ENCODE measurements at places on chromosomes 11 and 22.

DNA sequence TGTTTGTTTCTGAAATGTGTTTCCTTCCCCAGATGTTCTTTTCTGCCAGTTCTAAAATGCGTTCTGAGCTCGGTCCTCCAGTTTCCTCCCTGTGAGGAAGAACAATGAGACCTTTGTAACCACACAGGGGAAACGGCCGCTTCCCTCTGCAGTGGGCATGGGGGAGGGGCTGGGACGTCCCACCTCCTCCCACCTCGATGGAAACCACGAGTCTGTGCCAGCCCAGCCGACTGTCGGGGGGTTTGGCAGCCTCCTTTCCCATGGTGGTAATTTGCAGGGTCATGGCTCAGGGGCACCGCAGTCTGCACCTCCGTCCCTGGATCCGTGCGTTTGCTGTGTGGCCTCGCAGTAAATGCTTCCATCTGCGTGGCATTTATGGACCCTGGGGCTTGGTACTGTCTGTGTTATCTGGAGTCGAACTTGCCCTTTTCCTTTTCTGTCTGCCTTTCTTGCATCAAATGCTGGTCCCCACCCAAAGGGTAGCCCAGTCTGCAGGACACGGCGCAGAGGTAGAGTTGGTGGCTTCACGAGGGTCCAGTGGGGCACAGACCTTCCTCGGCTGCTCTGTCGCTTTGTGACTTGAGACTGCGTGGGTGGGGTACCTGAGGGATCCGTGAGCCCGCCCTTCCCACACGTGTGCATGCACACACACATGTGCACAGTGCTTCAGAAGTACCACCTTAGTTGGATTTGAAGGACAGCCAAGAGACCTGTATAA is 16.1 kb downstream of the LRP5 start:
- peak; percentile 23 for DNase-seq

GRCh38 chr11:44537679-44538078 is 27.8 kb upstream of the CD82 start:
- no peak for DNase-seq

DNA sequence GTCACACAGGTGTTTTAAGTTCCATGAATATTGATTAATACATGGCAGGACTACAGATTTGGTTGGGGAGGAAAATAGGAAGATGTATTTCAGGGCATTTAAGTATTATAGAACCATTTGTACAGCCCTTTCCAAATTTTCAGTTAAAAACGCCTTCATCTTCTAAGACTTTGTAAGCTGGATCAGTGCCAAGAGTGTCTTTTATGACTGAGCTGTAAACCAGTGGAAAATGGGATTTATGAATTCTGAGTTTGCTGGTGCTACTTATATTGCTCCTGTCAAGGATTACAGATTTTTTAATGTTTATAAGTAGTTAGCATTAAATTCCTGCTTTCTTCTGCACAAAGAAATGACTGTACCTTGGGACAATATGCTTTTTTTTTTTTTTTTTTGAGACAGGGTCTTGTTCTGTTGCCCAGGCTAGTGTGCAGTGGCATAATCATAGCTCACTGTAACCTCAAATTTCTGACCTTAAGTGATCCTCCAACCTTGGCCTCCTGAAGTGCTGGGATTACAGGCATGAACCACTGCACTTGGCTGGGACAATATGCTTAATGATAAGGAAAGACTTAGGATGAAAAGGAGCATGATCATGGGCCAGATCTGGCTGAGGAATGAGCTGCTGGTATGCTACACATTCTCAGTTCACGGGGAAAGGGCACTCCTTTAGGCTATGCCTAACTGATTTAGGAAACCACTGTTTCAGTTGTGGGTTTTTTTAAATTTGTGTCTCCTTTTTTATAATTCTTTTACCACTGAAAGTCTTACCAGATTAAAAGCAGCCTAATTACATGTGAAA is 113.6 kb upstream of the MTNR1B start:
- no peak for DNase-seq

DNA sequence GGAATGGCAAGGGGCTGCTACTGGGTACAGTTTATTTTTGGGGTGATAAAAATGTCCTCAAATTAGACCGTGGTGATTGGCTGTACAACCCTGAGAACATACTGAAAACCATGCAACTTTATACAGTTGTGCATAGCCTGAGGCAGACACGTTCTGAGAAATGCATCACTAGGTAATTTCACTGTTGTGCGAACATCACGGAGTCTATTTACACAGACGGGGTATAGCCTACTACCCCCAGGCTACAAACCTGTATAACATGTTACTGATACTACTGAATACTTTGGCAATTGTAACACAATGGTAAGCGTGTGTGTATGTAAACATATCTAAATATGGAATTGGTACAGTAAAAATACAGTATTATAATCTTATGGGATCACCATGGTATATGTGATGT is 23.6 kb downstream of the NARS2 start:
- no peak for DNase-seq

DNA sequence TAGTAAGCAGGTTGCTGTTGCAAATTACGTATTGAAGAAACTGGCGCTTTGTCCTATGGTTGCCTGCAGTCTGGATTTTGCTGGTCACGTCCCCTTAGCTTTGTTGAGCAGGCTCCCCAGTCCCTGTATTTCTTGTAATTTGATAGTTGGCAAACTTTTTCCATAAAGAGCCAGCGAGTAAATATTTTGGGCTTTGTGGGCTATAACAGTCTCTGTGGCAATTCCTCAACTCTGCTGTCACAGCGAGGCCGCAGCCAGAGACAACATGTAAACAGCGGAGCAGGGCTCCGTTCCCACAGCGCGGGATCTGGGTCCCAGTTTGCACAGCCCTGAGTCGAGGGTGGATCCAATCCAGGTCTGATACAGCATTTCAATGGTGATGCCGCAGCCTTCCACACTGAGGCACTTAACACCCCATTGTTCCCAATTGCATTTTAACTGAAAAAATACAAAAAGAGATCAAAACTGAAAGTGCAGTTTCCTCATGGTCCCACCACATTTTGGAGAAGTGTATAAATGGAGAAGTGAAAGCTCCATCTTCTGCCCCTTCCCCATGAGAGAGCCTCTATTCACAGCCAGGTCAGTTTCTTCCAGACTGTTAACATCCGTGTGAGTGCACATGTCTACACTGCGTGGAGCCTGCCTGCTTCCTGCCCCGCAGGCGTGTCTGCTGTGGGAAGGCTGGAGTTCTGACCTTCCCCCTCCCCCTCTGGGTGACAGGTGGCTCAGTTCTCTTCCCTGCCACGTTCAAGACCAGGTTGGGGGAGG is 89.1 kb downstream of the RPS6KA4 start:
- peak; percentile 4 for DNase-seq

- no peak for DNase-seq
Measured at GRCh38 chr22:49405590-49405989, 422.1 kb downstream of the BRD1 start.

DNA sequence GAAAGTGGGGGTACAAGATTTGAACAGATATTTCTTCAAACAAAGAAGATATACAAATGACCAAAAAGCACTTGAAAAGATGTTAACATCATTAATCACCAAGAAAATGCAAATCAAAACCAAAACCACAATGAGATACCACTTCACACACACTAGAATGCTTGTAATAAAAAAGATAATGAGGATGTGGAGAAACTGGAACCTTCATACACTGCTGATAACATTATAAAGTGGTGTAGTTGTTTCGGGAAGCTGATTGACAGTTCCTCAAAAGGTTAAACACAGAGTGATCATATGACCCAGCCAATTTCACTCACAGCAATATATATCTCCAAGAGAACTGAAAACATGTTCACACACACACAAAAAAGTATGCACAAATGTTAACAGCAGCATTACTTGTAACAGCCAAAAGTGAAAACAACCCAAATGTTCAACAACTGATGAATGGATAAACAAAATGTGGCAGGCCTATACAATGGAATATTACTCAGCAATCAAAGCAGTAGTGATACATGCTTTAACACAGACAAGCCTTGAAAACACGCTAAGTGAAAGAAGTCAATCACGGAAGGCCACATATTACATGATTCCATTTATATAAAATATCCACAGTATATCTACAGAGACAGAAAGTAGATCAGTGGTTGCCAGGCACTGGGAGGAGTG is 15.1 kb downstream of the PITPNB start:
- DNase-seq, result no peak

DNA sequence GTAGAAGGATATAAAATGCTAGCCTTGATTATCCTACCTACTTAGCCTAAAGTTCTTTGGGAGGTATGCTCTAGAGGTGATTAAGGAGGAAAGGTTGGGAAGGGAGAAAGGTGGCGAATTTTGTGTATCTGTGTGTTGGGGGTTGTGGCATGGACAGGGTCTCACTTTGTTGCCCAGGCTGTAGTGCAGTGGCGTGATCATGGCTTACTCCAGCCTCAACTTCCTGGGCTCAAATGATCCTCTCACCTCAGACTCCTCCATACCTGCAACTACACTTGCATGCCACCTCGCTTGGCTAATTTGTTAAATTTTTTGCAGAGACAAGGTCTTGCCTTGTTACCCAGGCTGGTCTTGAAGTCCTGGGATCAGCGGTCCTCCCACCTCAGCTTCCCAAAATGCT is 1094.8 kb downstream of the DLG2 start:
- DNase-seq, result no peak

GRCh38 chr11:107457205-107457557 is 444 bp downstream of the CWF19L2 start:
- DNase-seq, result no peak

GRCh38 chr22:46829117-46829891 is 66.9 kb downstream of the TBC1D22A start:
- no peak for DNase-seq

DNA sequence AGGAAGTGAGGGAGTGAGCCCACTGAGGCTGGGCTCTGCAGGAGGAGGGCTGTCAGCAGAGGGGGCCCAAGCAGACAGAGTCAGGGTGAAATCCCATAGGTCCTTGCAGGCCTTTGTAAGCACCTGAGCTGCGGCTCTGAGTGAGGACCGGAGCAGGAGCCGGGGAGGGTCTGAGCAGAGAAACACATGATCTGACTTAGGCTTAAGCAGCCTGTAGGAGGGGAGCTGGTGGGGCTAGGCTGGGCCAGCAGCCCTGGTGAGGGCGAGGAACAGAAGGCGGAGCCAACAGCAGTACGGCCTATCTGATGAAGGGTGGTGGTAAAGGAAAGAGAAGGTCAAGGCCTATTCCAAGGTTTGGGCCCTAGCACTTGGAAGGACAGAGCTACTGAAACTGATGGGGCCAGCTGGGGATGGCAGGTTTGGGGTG is 26.9 kb upstream of the CBX7 start:
- DNase-seq, result no peak

- DNase-seq, result no peak
Measured at GRCh38 chr11:13686776-13687175, 18.3 kb downstream of the FAR1 start.

- DNase-seq, result no peak
Measured at GRCh38 chr11:1128311-1129142, 29.2 kb upstream of the MUC5AC start.

DNA sequence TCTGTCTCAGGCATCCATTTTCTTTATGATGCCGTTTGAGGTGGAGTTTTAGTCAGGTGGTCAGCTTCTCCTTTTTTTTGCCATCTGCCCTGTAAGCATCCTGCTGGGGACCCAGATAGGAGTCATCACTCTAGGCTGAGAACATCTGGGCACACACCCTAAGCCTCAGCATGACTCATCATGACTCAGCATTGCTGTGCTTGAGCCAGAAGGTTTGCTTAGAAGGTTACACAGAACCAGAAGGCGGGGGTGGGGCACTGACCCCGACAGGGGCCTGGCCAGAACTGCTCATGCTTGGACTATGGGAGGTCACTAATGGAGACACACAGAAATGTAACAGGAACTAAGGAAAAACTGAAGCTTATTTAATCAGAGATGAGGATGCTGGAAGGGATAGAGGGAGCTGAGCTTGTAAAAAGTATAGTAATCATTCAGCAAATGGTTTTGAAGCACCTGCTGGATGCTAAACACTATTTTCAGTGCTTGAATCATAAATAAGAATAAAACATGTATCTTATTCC is 10.9 kb upstream of the HBE1 start:
- peak; percentile 21 for DNase-seq

- peak; percentile 7 for DNase-seq
Measured at GRCh38 chr11:94774345-94774744, 6.2 kb downstream of the AMOTL1 start.

- DNase-seq, result no peak
Measured at GRCh38 chr11:83056204-83056603, 15.5 kb downstream of the RAB30 start.

GRCh38 chr11:131253656-131254151 is 116.7 kb upstream of the NTM start:
- DNase-seq, result no peak

DNA sequence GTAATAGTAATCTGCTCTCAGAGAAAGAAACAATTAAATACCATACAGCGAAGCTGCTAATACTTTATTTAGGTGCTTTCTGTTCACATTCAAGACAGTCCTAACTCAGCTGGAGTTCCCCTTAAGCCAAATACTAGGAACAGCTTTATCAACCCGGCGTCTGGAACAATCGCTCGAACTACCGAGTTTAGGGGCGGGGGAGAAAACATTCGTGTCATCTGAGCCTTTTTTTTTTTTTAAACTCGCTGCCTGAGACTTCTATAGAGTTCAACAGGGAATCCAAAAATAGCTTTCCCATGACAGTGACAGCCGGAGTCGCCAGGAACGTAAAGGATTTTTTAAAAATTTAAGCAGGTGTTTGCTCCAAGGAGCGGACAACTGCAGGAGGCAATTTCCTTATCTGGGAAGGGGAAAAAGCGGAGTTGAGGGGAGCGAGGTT is 852 bp downstream of the TRAF6 start:
- peak; percentile 35 for DNase-seq

DNA sequence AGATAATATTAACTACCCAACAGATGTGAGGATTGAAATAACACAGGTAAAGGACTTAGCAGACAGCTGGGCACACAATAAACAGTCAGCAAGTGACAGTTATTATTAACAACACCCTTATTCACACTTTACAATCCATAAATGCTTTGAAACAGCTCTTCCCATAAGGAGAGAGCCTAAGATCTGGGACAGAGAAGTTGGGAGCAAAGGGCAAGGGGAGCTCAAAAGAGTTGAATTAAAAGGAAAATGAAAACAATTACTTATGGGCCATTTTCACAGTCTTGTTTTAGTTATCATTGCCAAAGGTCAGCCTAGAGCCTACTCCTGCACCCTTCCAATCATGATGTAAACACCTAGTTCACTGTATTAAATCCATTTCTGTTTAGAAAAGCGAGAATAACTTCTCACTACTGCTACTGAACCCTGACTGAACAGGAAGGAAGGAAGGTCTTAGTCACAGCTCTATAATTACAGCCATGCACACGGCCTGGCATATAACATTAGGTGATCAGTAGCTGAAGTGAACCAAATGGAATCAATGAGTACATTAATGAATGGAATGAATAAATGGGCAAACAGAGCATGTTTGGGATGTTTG is 111.3 kb downstream of the PLEKHA7 start:
- DNase-seq, result no peak

Data from NCI-H345 (cell line).